ENCODE measurements at places on chromosomes 1 and 21.

GRCh38 chr1:235075048-235075776 lies 53.4 kb downstream of the TOMM20 start:
- DNase-seq: peak; percentile 87

GRCh38 chr1:17765444-17766411 lies 10.6 kb downstream of the ACTL8 start:
- DNase-seq: no peak

- DNase-seq: peak; percentile 47
Measured at GRCh38 chr1:152188673-152189591, 29.9 kb upstream of the RPTN start.

- no peak for DNase-seq
Measured at GRCh38 chr21:33578214-33578613, 10.3 kb downstream of the DONSON start.

- DNase-seq: no peak
Measured at GRCh38 chr1:96116731-96117130, 604.9 kb upstream of the PTBP2 start.

DNA sequence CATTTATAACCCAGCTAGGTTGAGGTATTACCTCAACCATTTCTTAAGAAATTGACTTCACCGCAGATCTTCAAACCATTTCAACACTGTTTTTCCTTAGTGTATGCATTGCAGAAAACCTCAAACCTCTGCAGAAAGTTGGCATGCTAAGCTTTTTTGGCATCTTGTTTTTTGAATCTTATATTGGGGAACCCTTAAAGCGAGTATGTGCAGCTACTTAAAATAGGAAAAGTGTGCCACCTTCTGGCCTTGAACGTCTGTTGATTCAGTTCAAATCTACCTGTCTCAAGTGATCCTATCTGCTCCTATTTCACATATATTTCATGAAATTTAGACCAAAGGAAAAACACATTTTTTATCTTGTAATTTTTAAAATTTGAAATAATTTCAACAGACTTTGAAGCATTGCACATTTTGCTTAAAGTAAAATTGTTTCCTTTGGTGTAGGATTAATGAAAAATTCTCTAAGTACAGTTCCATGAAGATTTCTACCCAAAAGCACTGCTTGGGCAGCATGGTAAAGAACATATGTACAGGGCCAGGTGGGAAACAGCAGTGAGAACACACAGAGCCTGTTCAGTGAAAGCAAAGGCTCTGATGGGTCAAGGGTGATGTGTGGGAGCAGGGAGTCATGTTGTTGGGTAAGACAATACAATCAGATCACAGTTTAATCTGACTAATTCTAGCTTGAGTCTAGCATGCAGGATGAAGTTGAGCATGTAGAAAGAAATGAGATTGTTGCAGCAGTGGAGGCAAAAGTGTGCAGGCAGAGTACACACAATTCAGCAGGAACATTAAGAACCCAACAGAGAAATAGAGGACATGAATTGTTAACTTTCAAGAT lies 17.2 kb downstream of the HENMT1 start:
- DNase-seq: peak; percentile 33

GRCh38 chr1:175514387-175514953 lies 228.9 kb downstream of the TNR start:
- DNase-seq: no peak
